ENCODE measurements at places on chromosomes 2 and 18.

- no peak overlapping the region for H3K4me3 ChIP-seq
- H3K36me3 ChIP-seq: peaks cover 35% of the 10 kb centered on the region
- DNase-seq: no peak
These were observed 41.6 kb downstream of the PPIG start for GRCh38 chr2:169625781-169626180.

GRCh38 chr2:105904938-105905337 lies 160.2 kb downstream of the NCK2 start:
- H3K27me3 ChIP-seq: no peaks in the 10 kb centered on the region
- H3K36me3 ChIP-seq: peaks cover 21% of the 10 kb centered on the region
- H3K4me3 ChIP-seq: no peak overlapping the region
- no peak overlapping the region for H3K27ac ChIP-seq

DNA sequence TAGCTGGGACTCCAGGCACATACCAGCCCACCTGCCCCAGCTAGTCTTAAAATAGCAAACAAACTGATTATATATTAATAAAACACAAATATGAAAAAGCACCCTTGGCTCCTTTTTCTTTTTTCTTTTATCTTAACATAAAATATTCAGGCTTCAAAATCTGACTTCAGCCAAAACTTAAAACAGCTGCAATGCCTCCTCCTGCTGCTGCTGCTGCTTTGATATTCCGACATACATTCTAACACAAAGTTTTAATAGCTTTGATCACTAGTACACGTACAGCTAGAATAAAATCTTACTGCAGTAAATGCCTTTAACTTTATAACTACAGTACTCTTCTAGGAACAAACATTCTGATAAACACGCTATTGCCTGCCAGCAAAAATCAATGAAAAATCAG lies 71.4 kb upstream of the RNU4ATAC start:
- H3K4me1 ChIP-seq: no peaks in the 10 kb centered on the region
- no peak overlapping the region for H3K4me3 ChIP-seq
- H3K36me3 ChIP-seq: peaks cover 40% of the 10 kb centered on the region

DNA sequence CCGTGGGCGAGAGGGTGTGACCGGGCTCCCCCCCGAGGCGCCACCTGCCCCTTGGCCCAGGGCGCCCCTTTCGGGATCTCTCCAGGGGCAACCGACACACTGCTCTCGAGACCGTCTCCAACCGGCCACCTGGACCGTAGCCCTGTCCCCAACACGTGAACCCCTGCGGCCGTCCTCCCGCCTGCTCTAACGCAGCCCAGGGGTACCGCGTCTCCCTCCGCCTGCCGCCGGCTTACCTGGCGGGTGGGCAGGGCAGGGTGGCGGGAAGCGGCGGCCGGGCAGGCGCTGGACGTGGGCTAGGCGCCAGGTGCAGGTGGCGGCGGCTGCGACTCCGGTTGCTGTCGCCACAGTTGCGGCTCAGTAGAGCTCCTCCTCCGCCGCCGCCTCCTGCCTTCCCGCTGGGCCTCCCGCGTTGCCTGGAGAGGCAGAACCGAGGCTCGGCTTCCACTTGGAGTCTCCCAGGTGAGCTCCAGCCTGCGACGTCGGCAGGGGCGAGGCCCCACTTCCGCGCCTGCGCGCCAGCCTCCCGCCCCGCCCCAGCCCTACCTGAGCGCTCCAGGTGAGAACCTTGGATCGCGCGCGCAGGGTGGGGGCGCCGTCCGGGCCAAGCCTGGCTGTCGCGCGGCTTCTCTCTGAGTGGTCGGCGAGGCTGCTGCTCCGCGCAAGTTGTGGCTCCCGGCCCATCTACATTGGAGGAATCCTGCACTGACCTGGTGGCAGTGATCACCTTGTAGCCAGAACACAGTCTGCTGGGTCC lies at the start of gene GALNT3:
Gene GALNT3, minus strand, starts transcription at position 469 of the 757 bp plus-strand sequence. CDS start 23,547 bp downstream, outside the sequence.
- peak within 1 kb of the TSS; percentile 93 for H3K27ac ChIP-seq
- peak within 1 kb of the TSS; percentile 90 for H3K4me3 ChIP-seq

- H3K27me3 ChIP-seq: peaks cover 3% of the 10 kb centered on the region
- H3K4me1 ChIP-seq: no peaks in the 10 kb centered on the region
- H3K36me3 ChIP-seq: peaks cover 1% of the 10 kb centered on the region
- H3K27ac ChIP-seq: no peak overlapping the region
- no peak overlapping the region for H3K4me3 ChIP-seq
These were observed 95.1 kb upstream of the WDSUB1 start for GRCh38 chr2:159381574-159381973.

DNA sequence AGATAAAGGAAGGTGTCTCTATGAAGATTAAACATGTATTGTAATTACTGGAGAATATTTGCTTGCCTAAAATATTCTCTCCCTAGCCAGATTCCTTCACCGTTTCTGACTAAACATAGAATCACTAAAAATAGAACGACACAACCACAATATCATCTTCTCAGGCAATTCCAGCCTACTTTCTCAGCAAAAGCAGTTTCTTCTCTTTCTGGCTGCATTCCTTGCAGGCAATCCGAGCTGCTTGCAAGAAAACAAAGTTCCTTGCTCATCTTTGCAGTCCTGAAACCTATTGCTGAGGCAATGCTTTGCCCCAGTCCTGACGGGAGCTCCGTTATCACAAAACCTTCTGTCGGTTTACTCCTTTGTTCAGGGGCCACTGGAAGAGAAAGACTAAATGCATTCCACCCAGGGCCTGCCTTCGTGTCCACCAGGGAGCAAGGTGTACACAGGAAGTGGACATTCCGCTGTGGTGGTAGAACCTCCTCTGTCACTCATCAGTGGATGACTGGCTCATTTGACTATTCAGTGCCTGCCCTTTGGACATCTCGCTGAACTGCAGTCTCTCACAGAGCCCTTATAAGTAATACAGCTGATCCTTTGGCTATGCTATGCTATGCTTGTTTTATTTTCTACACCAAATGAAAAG lies 239.2 kb upstream of the DOK6 start:
- H3K27me3 ChIP-seq: no peaks in the 10 kb centered on the region
- no peak overlapping the region for H3K27ac ChIP-seq
- H3K4me3 ChIP-seq: no peak overlapping the region
- H3K4me1 ChIP-seq: no peaks in the 10 kb centered on the region
- H3K36me3 ChIP-seq: no peaks in the 10 kb centered on the region
- no peak for DNase-seq
